ENCODE measurements at places on chromosomes 3 and 15.

- no peak for DNase-seq
Observed at GRCh38 chr15:84684092-84684491, 26.1 kb upstream of the NMB start.

DNA sequence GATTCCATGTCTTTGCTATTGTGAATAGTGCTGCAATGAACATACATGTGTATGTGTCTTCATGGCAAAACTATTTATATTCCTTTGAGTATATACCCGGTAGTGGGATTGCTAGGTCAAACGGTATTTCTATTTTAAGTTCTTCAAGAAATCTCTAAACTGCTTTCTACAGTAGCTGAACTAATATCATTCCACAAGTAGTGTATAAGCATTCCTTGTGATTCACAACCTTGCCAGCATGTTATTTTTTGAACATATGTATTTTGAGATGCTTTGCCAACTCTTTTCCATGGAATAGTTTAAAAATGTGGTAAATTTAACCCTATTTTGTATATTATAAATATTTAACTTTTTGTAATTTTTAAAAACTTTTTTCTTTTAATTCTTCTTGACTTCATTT lies 592.7 kb upstream of the NAALADL2 start:
- no peak for DNase-seq

- DNase-seq: peak; percentile 6
Observed at GRCh38 chr15:23497710-23498111, 50.7 kb upstream of the GOLGA6L2 start.

- DNase-seq: no peak
Observed at GRCh38 chr3:20073683-20074082, 33.4 kb downstream of the KAT2B start.

GRCh38 chr3:187125319-187126031 lies 13.8 kb downstream of the RPL39L start:
- DNase-seq: peak; percentile 79

DNA sequence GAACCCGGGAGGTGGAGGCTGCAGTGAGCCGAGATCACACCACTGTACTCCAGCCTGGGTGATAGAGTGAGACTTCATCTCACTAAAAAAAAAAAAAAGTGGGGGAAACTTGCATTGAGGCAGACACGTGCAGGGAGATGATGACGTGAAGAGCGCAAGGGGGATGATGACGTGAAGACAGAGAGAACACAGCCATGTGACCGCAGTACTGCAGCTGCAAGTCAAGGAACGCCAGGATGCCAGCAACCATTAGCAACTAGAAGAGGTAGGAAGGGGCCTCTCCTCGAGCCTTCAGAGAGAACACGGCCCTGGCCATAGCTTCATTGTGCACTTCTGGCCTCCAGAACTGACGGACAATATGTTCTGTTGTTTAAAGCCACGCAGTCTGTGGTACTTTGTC lies 28.3 kb downstream of the RFT1 start:
- DNase-seq: no peak
